ENCODE measurements at places on chromosomes 16 and 17. TPM values are rescaled to one million over a fixed set of nuclear protein-coding genes. Genes with fewer than 3 reads are reported as not detected.

Gene PLK1
- 2.3 TPM for total RNA-seq

- no peak for DNase-seq
- peaks cover 6% of the 10 kb centered on the region for H3K4me1 ChIP-seq
- no peak overlapping the region for H3K4me3 ChIP-seq
Observed at GRCh38 chr17:83155128-83156121, 76.0 kb downstream of the METRNL start.

- H3K36me3 ChIP-seq, result no peaks in the 10 kb centered on the region
- no peak overlapping the region for H3K27ac ChIP-seq
- H3K4me1 ChIP-seq, result no peaks in the 10 kb centered on the region
- no peak overlapping the region for H3K4me3 ChIP-seq
Observed at GRCh38 chr16:48231727-48232492, 12.2 kb upstream of the LONP2 start.

Gene HS3ST2
- total RNA-seq, result 4.8 TPM

DNA sequence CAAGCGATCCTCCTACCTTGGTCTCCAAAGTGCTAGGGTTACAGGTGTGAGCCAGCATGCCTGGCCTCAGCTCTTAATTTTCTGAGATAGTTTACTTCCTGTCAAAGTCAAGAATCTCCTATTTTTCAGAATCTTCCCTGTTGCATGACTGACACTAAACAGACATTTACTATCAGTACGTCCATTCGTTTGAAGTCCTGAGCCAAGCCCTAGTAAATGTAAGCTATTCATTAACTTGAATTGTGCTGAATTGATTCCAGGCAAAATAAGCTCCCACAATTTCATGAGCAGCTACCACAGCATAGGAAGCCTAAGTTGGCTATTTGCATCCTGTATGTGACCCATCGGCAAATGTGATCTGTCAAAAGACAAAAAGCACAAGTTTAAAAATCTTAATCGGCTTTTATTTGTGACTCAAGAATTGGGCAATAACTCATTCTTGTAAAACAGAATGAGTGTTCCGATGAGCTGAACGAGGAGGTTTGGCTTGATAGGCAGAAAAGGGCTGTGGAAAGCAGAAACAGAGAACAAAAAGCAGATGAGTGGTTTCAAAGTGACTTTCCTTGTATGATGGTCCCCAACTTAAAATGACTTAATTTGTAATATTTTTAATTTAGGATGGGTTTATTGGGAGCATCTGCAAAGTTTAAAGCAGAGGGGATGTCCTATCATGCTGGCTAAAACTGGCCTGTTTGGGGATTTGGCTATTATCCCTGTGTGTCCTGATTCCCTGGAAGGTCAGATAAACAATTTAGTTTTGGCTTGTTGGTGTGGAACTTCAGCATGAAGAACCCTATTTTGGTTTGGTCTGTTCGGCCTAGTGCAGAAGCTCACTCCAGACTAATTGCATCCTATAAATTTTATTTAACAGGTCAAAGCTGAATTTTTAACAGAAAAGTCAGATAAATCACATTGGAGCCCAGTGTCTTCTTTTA lies 14.2 kb downstream of the RNF112 start:
- no peaks in the 10 kb centered on the region for H3K36me3 ChIP-seq
- H3K4me3 ChIP-seq, result no peak overlapping the region
- H3K4me1 ChIP-seq, result peaks cover 9% of the 10 kb centered on the region
- no peaks in the 10 kb centered on the region for H3K27me3 ChIP-seq

DNA sequence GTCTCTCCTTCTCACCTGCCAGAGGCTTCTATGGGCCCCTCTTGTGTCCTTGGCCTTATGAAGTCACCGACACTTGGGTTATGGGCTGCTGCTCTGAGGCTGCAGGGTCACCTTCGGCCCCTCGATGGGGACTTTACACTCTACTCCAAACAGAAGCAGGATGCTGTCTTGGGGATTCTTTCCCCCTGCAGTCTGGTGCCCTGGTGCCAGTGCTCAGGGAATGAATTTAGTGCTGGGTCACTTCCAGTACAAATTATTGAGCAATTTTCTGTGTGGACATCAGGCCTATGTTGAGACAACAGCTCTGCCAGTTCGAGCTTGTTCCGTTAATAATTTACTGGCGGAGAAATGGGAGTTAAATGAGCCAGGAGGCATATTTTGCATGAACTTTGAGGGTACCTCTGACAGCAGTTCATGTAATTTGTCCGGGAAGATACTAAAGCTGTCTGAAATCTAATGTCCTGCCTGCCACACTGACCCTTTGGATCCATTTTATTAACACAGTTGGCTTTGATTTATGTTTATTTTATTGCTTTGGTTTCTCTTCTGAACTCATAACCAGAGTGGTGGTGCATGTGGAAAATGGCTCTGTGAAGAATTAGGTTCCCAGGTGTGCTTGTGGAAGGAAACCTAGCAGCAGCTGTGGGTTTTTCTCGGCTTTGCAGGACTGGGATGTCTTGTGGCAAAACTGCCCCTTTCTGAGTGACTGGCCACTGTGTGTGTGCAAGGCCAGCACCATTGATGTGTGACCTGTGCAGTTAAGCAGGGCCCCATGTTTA lies 34.1 kb upstream of the DHX8 start:
- H3K4me1 ChIP-seq, result peaks cover 9% of the 10 kb centered on the region
- no peaks in the 10 kb centered on the region for H3K36me3 ChIP-seq
- DNase-seq, result no peak

Gene C16orf82
- total RNA-seq, result not detected

Gene TMEM101
- 28.4 TPM for total RNA-seq

DNA sequence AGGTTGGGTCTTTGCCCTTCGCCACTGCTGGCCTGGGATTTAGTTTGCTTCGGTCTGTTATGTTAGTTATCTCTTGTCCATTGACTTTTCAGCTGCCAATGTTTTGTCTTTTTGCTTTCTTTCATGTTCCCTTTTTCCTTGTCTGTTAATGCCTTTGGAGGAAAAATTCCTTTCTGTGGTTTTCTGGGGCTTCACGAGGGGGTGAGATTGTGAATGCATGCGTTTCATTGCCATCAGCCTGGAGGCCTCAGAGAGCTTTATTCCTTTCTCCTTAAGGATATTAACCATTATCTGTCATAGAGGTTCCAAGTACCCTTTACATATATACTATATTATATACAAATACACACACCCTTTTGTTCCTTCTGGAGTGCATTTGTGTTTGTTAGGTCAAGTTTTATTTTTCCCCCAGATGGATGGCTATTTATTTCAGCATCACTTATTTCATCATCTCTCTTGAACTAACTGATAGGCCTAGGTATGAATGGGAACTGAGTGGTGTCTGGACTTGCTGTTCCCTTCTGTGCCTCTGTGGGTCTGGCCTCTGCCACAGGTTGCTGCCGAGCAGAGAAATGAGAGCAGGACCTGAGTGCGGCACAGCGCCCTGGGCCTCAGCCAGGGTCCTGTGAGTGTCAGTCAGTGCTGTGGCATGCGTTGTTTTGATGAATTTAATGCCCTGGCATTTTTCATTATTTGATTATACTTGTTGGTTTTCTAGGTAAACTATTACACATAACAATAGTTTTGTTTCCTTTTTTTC lies 193.4 kb downstream of the LGALS9B start:
- no peaks in the 10 kb centered on the region for H3K36me3 ChIP-seq
- no peaks in the 10 kb centered on the region for H3K4me1 ChIP-seq
- H3K27me3 ChIP-seq, result no peaks in the 10 kb centered on the region
- DNase-seq, result no peak

Gene TTYH2
- total RNA-seq, result 7.7 TPM

Gene SLC35G6
- not detected for total RNA-seq

GRCh38 chr16:56482683-56483236 lies 31.4 kb downstream of the OGFOD1 start:
- no peak overlapping the region for H3K4me3 ChIP-seq
- H3K4me1 ChIP-seq, result no peaks in the 10 kb centered on the region
- H3K27ac ChIP-seq, result no peak overlapping the region
- no peaks in the 10 kb centered on the region for H3K27me3 ChIP-seq
- H3K36me3 ChIP-seq, result peaks cover 75% of the 10 kb centered on the region

GRCh38 chr16:11985250-11985649 lies 8.7 kb downstream of the SNX29 start:
- H3K27me3 ChIP-seq, result no peaks in the 10 kb centered on the region
- DNase-seq, result no peak
- H3K4me1 ChIP-seq, result peaks cover 6% of the 10 kb centered on the region
- H3K27ac ChIP-seq, result no peak overlapping the region
- H3K4me3 ChIP-seq, result no peak overlapping the region

- no peak for DNase-seq
- H3K4me3 ChIP-seq, result no peak overlapping the region
- H3K27ac ChIP-seq, result no peak overlapping the region
- no peaks in the 10 kb centered on the region for H3K36me3 ChIP-seq
- H3K4me1 ChIP-seq, result peaks cover 20% of the 10 kb centered on the region
Observed at GRCh38 chr17:46977348-46977747, 1.7 kb downstream of the RPRML start.

GRCh38 chr16:81447383-81448101 lies 2.9 kb downstream of the CMIP start:
- peak overlapping the region; percentile 93 for H3K27ac ChIP-seq
- H3K36me3 ChIP-seq, result no peaks in the 10 kb centered on the region
- DNase-seq, result peak; percentile 66
- peak overlapping the region; percentile 94 for H3K4me3 ChIP-seq

DNA sequence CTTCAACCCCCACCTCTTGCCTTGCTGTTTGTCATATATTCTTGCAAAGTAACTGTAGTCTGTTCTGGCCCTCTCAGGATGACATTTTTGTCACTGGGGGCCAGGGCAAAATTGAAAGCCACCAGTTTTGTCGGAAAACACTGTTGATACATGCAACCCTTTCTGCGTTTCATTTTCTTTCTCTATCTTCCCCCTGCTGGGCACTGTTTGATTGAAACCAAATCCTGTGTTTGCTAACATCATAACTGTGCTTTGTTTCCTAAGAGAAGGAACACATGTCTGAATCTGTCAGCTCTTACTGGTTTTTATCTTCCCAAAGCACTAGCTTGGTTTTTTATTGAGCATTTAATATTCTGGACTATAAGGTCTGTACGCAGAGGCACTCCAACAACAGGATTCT lies 11.7 kb upstream of the CPPED1 start:
- no peaks in the 10 kb centered on the region for H3K36me3 ChIP-seq
- no peak for DNase-seq
- no peak overlapping the region for H3K27ac ChIP-seq
- H3K4me1 ChIP-seq, result peaks cover 10% of the 10 kb centered on the region

DNA sequence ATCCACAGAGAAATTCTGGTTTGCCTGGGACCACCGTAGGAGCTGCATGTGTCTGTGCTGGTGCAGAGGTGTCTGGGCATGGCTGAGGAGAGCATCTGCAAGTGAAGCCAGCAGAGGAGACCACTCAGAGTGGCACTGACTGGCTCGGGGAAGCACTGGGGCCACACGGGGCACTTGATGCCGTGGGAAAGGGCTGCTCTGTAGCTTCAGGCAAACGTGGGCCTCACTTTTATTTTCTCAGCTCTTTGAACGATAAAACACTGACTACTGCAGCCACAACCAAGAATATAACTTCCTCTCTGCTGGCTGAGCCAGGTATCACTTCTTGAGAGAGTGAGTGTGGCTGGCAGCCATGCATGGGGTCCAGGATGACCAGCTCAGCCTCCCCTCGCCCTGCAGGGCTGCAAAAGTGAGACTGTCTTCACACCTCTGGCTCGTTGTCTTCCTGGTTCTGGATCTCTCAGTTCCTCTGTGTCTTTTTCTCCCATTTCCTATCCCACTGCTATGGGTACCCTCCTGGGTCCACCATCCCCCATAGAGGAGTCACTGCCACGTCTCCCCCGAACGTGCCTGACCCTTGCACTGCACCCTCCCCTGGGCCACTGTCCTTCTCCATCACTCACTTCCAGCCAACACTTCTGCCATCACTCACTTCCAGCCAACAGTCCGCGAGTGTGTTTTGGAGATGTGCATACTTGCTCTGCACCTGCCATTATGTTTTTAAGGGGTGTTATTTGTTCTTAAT lies 201.4 kb upstream of the CHMP6 start:
- peaks cover 41% of the 10 kb centered on the region for H3K4me1 ChIP-seq
- no peak for DNase-seq
- no peaks in the 10 kb centered on the region for H3K27me3 ChIP-seq
- peaks cover 7% of the 10 kb centered on the region for H3K36me3 ChIP-seq

DNA sequence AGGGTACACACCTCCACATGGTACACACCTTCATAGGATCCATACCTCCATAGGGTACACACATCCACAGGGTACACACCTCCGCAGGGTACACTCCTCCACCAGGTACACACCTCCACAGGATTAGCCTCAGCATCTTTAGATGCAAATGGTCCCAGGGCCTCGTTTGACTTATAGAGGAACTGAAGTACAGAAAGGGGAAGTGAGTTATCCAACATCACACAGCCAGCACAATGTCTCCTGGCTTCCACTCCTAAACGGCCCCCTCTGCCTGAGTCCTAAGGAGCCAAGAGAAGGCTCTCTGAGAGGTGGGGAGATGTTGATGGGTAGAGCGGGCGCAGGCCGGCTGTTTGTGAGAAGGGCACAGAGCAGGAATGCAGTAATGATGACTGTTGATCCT lies 12.0 kb downstream of the FOXN1 start:
- H3K36me3 ChIP-seq, result no peaks in the 10 kb centered on the region
- H3K4me3 ChIP-seq, result no peak overlapping the region
- no peak overlapping the region for H3K27ac ChIP-seq
- no peaks in the 10 kb centered on the region for H3K27me3 ChIP-seq
- DNase-seq, result peak; percentile 36
- no peaks in the 10 kb centered on the region for H3K4me1 ChIP-seq

Gene FAM171A2
- total RNA-seq, result 1.2 TPM

Gene TMC5
- 62.1 TPM for total RNA-seq

GRCh38 chr17:74775409-74776043 lies 619 bp downstream of the NAT9 start:
- no peak for DNase-seq
- peaks cover 39% of the 10 kb centered on the region for H3K36me3 ChIP-seq
- H3K27me3 ChIP-seq, result no peaks in the 10 kb centered on the region
- H3K27ac ChIP-seq, result peak overlapping the region; percentile 78
- peak overlapping the region; percentile 92 for H3K4me3 ChIP-seq

DNA sequence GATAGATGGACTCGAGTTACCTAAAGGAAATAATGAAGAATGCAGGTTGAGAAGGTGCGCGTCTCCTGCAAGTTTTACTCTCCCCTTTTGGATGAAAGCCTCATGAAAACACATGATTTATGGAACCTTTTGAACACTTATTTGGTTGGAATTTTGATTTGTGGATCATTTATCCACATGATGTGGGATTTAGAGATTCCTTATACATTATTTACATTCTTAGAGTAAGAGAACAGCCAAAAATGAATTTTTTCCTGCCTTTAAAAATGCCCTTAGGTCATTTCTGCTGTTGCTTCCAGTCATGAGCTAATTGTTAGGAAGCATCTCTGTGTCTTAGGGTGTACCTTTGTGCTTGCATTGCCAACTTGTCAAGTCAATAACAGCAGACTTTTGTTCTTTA lies 99.9 kb downstream of the RPTOR start:
- no peaks in the 10 kb centered on the region for H3K27me3 ChIP-seq
- peaks cover 6% of the 10 kb centered on the region for H3K4me1 ChIP-seq
- H3K27ac ChIP-seq, result no peak overlapping the region
- no peaks in the 10 kb centered on the region for H3K36me3 ChIP-seq

- no peak overlapping the region for H3K4me3 ChIP-seq
- no peaks in the 10 kb centered on the region for H3K4me1 ChIP-seq
- no peak overlapping the region for H3K27ac ChIP-seq
- no peaks in the 10 kb centered on the region for H3K27me3 ChIP-seq
- DNase-seq, result no peak
Observed at GRCh38 chr17:81545160-81545949, 6.8 kb downstream of the FAAP100 start.

Gene KIF19
- total RNA-seq, result 3.6 TPM

- peaks cover 16% of the 10 kb centered on the region for H3K4me1 ChIP-seq
- no peak overlapping the region for H3K4me3 ChIP-seq
- peaks cover 54% of the 10 kb centered on the region for H3K27me3 ChIP-seq
- H3K36me3 ChIP-seq, result no peaks in the 10 kb centered on the region
- no peak for DNase-seq
Observed at GRCh38 chr17:50565402-50566350, 5.2 kb downstream of the CACNA1G start.

- H3K27me3 ChIP-seq, result no peaks in the 10 kb centered on the region
- peak; percentile 90 for DNase-seq
- peak within 1 kb of the TSS; percentile 86 for H3K4me3 ChIP-seq
- peaks cover 17% of the 10 kb centered on the region for H3K4me1 ChIP-seq
- H3K27ac ChIP-seq, result peak within 1 kb of the TSS; percentile 89
Observed at GRCh38 chr17:80101011-80101945, at the start of gene GAA. TSS of gene GAA (plus strand) at chr17:80101581. CDS start at chr17:80104587, 3,006 bp downstream.

Measured in lower lobe of right lung (tissue), 2 donors.